Kidney (tissue), 22 donors: ENCODE measurements at places on chromosomes 11 and 22. TPM values are rescaled to one million over a fixed set of nuclear protein-coding genes. Genes with fewer than 3 reads are reported as not detected.

Gene SLC29A2
- 17.5 TPM for polyA plus RNA-seq

Gene CASP5
- polyA plus RNA-seq: not detected

Gene SRRD
- polyA plus RNA-seq: 20.3 TPM

Gene PLCB3
- 9.6 TPM for polyA plus RNA-seq

Gene GRIA4
- polyA plus RNA-seq: 0.45 TPM

Gene HBB
- polyA plus RNA-seq: 10.9 TPM

Gene WNT11
- polyA plus RNA-seq: 0.80 TPM

Gene CCS
- polyA plus RNA-seq: 78.7 TPM

Gene LDLRAD3
- 1.2 TPM for polyA plus RNA-seq

Gene KRTAP5-5
- not detected for polyA plus RNA-seq

Gene NCR3LG1
- polyA plus RNA-seq: 0.71 TPM

Gene GLB1L3
- polyA plus RNA-seq: 0.17 TPM

Gene FGF3
- polyA plus RNA-seq: not detected

Gene OR8H1
- polyA plus RNA-seq: not detected

Gene C11orf86
- polyA plus RNA-seq: 0.92 TPM

Gene MPZL2
- 16.8 TPM for polyA plus RNA-seq

Gene SLC1A2
- 0.11 TPM for polyA plus RNA-seq

Gene HMOX1
- 234 TPM for polyA plus RNA-seq

Gene GPR83
- polyA plus RNA-seq: not detected

Gene ISX
- not detected for polyA plus RNA-seq

Gene CSF2RB
- polyA plus RNA-seq: 1.0 TPM

Gene SHANK2
- 4.0 TPM for polyA plus RNA-seq

Gene DBX1
- not detected for polyA plus RNA-seq

Gene SNX32
- 0.43 TPM for polyA plus RNA-seq

Gene ALKBH3
- polyA plus RNA-seq: 23.8 TPM

Gene MRGPRX2
- polyA plus RNA-seq: not detected

Gene CCDC73
- polyA plus RNA-seq: 0.47 TPM

Gene APLP2
- 338 TPM for polyA plus RNA-seq

Gene PLAAT5
- polyA plus RNA-seq: 7.6 TPM

Gene KCNQ1OT1
- polyA plus RNA-seq: 0.22 TPM

Gene MS4A10
- polyA plus RNA-seq: 1.1 TPM

Gene SCN3B
- 0.43 TPM for polyA plus RNA-seq

Gene ANO1
- 2.0 TPM for polyA plus RNA-seq

Gene CALCA
- 29.8 TPM for polyA plus RNA-seq

Gene MMP3
- not detected for polyA plus RNA-seq

Gene TMEM191C
- polyA plus RNA-seq: 2.1 TPM

Gene NNMT
- polyA plus RNA-seq: 91.9 TPM

Gene FGF19
- not detected for polyA plus RNA-seq

Gene ASRGL1
- 85.6 TPM for polyA plus RNA-seq

Gene FAM181B
- polyA plus RNA-seq: 0.97 TPM

Gene MOGAT2
- polyA plus RNA-seq: 1.1 TPM

Gene MS4A6E
- not detected for polyA plus RNA-seq

Gene GRAMD4
- 12.1 TPM for polyA plus RNA-seq

Gene PHOX2A
- polyA plus RNA-seq: not detected

Gene APOA4
- 0.80 TPM for polyA plus RNA-seq

Gene RHOD
- polyA plus RNA-seq: 50.2 TPM

Gene RASSF10
- 6.1 TPM for polyA plus RNA-seq

Gene PGA3
- polyA plus RNA-seq: not detected

Gene ZP1
- polyA plus RNA-seq: not detected
